ENCODE measurements at places on chromosomes 6 and 20.

GRCh38 chr6:117404548-117404947 is 21.2 kb downstream of the ROS1 start:
- no peak for DNase-seq

DNA sequence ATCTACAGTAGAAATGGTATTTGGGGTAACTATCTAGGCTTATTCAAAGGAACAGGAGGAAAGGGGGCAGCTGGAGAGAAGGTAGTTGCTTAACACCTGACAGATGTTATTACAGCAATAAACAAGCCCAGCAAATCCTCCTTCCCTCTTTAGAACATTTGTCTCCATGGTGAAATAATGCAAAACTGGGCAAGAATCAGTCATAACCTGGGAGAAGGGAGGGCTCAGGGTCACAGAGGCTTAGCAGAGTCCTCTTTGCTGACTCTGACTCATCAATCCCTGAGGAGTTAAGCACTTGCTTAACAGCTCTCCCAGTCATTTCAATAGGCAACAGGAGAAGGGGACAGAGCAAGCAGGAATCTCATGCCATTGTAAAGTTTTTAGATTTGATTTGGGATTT is 230.3 kb downstream of the IBTK start:
- DNase-seq, result no peak

- DNase-seq, result no peak
Measured at GRCh38 chr6:9126878-9127560, 691.7 kb upstream of the SLC35B3 start.

DNA sequence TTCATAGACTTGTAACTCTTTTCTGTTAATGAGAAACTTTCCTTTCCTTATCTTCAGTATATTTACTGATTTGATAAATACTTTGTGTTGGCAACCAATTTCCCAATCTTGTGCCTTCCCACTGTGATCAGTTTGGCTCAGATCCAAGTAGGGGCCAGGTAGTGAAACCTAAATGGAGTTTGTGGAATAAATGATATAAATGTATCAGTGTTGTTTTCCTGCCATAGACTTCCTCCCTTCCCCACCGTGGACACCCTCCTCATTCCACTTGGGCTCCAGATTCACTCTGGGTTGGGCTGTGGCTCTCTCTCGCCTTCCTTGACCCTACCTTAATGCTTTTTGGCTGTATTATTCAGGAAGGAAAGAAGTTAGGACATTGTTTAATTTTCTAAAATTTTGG is 1.3 kb downstream of the ZKSCAN3 start:
- DNase-seq, result no peak

- no peak for DNase-seq
Measured at GRCh38 chr20:11231742-11232648, 558.2 kb upstream of the JAG1 start.

GRCh38 chr6:43926634-43927531 is 156.9 kb downstream of the VEGFA start:
- peak; percentile 67 for DNase-seq

DNA sequence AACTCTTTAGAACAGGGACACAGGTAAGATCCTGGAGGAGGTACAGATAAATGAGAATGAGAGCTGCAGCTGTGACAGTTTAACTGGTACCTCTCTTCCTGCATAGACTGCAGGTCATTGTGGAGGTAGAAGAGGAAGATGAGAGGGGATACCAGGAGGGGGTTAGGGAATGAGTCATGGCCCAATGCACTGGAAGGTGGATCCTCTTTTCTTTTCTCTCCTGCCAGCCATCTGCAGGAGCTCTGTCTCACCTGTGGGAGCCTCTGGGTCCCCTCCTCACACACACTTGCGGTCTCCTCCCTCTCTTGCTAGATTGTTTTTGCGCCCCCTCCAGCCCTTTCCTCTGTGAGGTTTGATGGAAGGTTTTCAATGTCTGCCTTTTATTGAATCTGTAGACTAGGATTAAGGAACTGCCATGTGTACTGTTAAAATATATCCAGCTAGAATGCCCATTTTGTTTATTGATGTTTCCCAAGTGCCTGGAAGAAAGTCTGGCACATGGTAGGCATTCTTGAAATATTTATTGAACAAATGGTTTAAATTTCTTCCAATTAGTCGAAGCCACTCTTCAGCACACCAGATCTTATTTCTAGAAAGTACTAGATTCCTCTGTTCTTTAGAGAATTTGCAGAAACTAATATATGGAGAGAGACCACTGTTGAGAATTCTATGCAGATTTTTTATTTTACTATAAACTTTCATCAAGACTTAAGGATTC is 13.0 kb downstream of the C6orf163 start:
- no peak for DNase-seq
